Globus pallidus (tissue), 1 donor: ENCODE measurements at places on chromosomes 1 and 21.

DNA sequence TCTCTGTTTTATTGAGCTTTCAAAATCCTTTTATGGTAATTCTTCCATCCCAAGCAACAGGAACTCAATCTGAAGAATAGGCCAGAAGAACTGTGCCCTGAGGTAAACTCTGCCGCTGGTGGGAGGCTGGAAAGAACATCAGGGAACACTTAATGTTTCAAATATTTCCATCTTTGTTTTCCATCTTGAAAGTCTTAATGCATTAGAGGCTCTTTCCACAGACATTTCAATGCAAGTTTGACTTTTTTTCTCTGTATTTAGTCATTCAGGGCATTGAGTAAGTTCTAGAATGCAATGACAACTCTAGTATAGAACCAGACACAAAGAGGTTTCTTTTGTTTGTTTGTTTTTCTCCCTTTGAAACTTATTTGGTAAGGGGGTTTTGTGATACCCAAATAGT, 61.5 kb downstream of the KIAA0040 start:
- DNase-seq: no peak

DNA sequence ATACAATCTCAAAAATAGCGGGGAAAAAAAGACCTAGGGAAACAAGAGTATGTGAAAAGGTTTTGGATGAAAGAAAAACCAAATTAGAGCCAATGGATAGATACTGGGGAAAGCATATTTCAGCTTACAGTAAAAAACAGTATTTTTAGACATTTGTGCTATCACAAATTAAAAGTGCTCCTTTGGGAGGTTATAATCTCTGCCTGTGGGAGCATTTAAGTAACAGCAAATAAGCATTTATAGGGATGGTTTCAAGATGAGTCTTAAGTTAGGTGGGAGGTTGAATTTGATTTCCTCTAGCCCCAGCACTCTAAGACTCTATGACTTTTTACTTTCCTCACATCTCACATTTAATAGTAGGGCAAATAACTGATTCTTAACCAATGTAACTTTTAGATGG, 79.6 kb upstream of the SLFNL1 start:
- no peak for DNase-seq

- DNase-seq: no peak
Measured at GRCh38 chr1:188891958-188892357, 1585.7 kb downstream of the BRINP3 start.

DNA sequence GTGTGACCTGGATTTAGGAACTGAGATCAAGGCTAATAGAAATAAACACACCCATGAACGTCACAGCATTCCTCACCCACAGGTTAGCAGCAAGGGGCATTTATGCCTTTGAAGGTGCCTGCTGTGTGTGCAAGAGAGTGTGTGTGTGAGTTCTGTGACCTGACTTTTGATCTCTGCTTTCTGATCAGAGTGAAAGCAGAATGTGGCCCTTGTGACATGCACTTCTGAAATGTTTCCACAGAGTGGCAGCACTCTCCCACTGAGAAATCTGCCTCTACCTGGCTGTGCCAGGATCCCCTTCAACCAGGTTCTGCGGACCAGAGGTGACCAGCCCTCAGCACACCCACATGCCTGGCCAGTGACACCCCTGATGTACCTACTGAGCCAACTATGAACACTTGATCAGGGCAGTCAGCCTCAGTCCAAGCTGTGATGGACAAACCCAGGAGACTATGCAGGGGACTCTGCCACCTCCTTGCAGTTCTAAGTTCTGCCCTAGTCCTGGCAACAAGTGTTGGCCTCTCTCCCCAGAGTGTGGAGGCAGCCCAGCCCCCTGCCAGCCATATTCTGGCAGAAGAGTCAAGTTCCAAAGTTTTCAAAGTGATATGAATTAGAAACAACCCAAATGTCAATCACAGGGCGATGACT, 41.0 kb downstream of the RXRG start:
- no peak for DNase-seq

GRCh38 chr1:73998348-73998959, 199.5 kb downstream of the LRRIQ3 start:
- peak; percentile 64 for DNase-seq

DNA sequence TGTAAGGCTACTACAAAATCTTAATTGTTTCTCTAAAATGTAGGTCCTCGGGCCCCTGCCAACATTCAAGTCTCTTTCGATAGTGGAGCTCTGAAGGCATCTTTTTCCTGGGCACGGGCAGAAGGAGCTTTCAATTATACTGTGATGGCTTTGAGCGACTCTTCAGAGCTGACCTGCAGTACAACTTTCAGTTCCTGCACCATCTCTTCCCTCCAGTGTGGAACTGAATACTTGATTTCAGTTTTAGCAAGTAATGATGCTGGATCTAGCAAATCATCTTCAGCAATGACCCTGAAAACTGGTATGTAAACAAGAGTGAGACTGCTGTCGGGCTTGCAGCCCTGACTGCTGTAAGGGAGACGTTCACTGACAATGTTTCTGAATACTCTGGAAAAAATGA, 9.6 kb downstream of the FNDC7 start:
- DNase-seq: peak; percentile 53

- DNase-seq: peak; percentile 27
Measured at GRCh38 chr1:25486602-25487001, 55.9 kb downstream of the MACO1 start.

GRCh38 chr1:3033040-3033789, 11.9 kb downstream of the ACTRT2 start:
- no peak for DNase-seq

DNA sequence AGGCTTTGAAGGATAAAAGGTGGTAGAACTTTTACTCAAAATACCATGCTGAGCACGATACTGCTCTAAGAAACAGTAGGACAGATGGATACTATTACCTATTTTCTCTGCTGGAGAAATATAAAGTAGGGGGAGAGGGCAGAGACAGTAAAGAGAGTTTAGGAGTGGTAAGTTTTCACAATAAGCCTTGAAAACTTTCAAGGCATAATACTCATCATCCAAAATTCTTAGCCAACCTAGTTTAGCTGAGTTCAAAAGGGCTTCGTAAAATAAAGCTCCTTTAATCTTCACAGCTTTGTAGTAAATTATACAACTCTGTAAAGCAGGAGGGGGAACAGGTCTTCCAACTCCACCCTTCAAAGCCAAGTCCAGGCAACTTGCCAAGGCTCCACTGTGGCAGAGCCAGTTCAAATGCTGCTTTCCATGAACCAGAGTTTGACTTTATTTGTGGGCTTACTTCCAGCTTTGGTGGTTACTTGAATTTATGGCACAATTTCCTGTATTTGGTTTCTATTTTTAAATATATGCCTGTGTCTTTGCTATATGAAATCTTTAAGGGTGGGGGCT, 15.5 kb downstream of the TEX38 start:
- no peak for DNase-seq

- no peak for DNase-seq
Measured at GRCh38 chr1:228208831-228209551, 1.1 kb downstream of the OBSCN start.

- no peak for DNase-seq
Measured at GRCh38 chr1:162660574-162660973, 28.3 kb downstream of the DDR2 start.

DNA sequence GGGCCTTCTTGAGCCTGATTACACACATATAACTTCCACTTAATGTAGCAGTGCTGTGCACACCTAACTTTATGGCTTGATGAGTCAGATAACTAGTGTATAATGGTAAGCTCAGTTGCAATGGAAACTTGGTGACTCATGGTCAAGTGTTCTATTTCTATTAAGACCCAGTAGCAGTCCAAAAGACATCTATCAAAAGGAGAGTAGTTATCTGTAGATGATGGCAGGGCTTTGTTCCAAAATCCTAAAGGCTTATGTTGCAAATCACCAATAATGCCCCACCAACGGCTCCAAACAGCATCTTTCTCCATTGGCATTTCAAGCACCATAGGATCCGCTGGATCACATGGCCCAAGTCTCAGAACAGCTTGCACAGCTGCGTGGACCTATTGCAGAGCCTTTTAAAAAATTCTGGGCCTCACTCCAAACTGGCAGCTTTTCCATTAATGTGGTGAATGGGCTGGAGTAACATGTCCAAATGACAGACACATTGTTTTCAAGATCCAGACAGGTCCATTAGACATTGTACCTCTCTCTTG, 566.8 kb upstream of the USP24 start:
- no peak for DNase-seq

DNA sequence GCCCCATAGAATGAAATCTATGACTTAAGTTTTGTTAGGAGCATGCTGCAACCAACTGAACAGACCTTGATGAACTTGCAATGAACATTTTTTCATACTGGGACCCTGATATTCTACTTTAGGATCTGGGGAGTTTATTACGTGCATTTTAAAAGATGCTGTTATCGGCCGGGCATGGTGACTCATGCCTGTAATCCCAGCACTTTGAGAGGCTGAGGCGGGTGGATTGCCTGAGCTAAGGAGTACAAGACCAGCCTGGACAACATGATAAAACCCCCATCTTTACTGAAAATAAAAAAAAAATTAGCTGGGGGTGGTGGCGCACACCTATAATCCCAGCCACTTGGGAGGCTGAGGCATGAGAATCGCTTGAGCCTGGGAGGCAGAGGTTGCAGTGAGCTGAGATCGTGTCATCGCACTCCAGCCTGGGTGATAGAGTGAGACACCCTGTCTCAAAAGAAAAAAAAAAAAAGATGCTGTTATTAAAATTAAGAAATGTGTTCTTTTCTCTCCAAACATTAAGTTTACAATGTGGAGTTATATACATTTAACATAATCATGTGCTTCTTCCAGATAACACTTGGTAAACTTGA, 7.1 kb downstream of the MPZL1 start:
- no peak for DNase-seq

GRCh38 chr1:176136891-176137290, 70.2 kb downstream of the COP1 start:
- DNase-seq: no peak

GRCh38 chr1:226808501-226808900, 61.9 kb upstream of the PSEN2 start:
- DNase-seq: no peak

DNA sequence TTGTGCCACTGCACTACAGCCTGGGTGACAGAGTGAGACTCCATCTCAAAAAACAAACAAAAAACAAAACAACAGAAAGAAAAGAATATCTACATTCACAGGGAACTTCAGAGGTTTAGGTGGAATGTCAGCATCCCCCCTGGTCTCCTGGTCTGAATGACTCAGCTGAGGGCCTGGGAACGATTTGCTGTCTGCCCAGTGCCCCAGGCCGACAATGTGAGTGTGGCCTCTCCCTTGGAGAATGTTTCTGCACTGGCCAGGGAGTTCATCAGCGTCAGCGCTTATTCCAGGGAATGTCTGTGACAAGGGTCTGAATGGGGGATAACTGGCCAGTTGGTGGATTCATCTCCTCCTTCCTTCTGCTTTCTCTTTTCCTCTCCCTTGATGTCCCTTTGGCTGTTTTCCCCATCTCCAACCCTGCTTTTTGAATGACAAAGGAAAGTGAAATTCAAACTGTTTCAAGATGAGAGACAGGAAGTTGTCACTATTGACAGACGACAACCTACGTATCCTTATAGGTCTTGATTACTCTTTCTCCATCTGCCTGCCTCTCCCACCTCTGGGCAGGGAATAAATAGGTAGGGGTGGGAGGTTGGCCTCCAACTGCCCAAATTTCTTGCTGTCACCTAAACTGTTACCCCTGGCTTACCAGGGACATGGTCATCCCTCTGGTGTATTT, 213.1 kb downstream of the HHAT start:
- DNase-seq: no peak

DNA sequence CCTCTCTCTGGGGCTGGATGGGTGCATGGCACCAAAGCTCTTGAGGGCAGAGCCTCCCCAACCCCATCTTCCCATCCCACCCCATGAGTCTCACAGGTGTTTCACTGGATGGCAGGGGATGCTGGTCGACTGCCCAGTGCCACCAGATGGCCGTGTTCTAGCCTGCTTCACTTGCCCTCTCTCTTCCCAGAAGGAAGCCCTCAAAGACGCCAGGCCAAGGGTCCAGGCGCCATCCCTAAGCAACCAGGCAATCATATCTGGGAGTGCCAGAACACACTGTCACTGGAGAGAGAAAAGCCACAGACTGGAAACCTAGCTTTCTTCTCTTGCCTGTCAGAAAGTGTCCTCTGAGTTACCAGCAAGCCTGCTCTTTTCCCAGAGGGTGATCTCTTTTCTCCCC, 26.7 kb downstream of the PIGM start:
- no peak for DNase-seq

- DNase-seq: no peak
Measured at GRCh38 chr1:27306892-27307761, 14.8 kb upstream of the TMEM222 start.
